ENCODE measurements at places on chromosomes 7 and 10.

GRCh38 chr7:156529956-156530355 lies 110.6 kb upstream of the RNF32 start:
- no peak for DNase-seq

DNA sequence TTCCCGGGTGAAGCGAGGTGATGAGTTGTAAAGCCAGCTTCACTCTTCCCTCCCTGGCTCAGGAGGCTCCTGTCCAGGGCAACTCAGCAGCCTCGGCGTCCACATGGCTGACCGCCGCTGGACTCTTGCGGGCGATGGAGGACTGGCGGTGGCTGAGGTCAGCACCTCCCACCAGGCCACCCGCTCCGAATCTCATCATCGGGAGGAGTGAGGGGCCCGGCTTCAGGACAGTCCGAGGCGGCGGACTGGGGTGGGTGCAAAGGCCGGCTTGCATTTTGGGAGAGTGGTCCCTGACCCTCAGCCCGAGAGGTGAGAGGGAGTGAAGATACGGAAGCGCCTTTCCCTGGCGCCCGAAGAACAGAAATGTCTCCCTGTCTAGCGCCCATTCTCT lies 759 bp downstream of the DNAJB12 start:
- DNase-seq: no peak

GRCh38 chr7:107725138-107725740 lies 18.7 kb upstream of the CBLL1 start:
- peak; percentile 60 for DNase-seq

- no peak for DNase-seq
These were observed 12.4 kb upstream of the SEC24C start for GRCh38 chr10:73731588-73732375.

DNA sequence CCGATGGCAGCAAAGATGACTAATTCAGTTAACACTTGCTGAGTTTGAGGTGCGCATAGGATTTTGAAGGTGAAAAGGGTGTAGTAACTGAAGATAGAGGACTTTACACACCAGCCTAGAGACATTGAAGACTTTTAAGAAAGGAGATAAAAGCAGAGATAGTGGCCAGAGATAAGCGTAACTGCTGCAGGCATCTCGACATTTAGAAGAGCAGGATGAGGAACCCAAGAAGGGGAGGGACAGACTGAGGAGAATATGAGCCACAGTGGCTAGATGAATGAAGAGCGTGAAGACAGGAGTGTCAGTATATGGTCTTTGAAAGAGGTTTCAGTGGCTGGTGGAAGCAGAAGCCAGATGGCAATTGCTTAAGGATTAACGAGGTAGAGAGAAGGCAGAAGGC lies 71.6 kb downstream of the CELF2 start:
- no peak for DNase-seq

DNA sequence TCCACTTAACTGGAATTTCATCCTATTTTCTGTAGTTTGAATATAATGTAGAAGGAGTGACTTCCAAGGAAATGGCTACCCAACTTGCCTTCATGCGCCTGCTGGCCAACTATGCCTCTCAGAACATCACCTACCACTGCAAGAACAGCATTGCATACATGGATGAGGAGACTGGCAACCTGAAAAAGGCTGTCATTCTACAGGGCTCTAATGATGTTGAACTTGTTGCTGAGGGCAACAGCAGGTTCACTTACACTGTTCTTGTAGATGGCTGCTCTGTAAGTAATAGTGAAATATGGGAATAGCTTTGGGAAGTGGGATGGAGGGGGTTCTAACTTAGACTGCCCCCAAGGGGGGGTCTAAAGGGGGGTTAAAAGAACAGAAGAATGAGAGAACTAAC lies 34.5 kb downstream of the COL1A2 start:
- DNase-seq: no peak

- no peak for DNase-seq
These were observed 86.0 kb downstream of the UNCX start for GRCh38 chr7:1318661-1319060.

DNA sequence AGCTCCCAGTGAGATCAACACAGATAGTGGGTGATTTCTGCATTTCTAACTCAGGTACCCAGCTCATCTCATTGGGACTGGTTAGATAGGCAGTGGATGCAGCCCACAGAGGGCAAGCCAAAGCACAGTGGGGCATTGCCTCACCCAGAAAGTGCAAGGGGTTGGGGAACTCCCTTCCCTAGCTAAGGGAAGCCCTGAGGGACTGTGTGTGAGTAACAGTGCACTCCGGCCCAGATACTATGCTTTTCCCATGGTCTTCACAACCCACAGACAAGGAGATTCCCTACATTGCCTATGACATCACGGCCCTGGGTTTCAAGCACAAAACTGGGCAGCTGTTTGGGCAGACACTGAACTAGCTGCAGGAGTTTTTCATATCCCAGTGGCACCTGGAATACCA lies 62.8 kb downstream of the PPP1R3A start:
- no peak for DNase-seq

DNA sequence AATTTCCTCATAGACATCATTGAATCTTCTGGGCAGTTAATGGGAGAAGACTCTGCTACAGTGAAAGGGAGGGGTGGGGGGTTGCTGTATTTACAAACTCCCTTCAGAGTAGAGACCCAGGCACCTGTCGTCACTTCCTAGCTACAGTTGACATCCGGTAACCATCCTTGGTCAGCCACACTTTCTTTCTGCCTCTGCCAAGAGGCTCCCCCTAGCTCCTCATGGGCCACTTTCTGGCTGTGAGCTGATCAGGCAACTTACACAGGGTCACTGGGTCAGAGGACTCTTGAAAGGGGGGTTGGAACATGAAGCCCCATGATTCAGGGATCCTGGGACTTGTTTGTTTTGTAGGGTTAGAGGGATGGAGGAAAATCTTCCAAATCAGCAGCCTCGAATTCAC lies 1.2 kb downstream of the TECPR1 start:
- peak; percentile 68 for DNase-seq

DNA sequence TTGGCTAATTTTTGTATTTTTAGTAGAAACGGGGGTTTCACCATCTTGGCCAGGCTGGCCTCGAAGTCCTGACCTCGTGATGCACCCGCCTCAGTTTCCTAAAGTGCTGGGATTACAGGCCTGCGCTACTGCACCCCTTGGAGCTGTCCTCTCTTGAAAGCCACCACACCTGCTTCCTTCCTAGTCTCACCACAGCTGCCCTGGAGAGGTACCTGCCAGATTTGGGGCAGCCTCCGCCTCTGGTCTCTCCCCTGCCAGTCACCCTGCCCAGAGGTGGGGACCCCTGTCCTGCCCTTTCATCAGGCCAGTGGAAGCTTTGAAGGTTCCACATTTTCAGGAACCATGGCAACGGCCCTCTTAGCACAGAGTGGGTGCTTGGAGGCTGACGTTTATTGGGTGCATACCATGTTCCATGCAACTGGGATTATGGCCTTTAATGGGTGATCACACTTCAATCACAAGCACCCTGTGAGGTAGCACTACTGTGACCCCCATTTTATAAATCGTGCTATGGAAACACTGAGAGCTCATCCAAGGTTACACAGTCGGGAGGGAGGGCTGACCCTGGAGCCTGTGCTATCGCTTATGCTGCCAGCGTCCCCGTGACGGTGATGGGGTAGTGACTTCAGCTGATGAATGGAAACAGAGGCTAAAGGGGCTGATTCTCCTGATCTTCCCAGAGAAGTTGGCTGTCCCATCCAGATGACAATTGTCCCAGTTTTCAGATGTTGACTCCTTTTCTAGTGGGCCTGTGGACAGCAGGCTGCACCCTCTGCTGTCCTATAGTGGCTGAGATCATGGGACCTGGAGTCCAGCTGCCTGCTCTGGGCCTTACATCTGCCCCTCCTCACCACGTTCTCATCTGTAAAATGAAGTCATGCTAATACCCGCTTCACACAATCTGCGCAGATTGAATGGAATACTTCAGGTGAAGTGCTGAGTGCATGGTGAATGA lies 11.5 kb upstream of the FGFR2 start:
- no peak for DNase-seq

GRCh38 chr7:88758381-88759229 lies 895 bp upstream of the ZNF804B start:
- DNase-seq: no peak

- no peak for DNase-seq
These were observed 101.6 kb upstream of the FAM171A1 start for GRCh38 chr10:15472431-15473395.

- no peak for DNase-seq
These were observed 10.7 kb downstream of the IRF5 start for GRCh38 chr7:128948312-128948973.

DNA sequence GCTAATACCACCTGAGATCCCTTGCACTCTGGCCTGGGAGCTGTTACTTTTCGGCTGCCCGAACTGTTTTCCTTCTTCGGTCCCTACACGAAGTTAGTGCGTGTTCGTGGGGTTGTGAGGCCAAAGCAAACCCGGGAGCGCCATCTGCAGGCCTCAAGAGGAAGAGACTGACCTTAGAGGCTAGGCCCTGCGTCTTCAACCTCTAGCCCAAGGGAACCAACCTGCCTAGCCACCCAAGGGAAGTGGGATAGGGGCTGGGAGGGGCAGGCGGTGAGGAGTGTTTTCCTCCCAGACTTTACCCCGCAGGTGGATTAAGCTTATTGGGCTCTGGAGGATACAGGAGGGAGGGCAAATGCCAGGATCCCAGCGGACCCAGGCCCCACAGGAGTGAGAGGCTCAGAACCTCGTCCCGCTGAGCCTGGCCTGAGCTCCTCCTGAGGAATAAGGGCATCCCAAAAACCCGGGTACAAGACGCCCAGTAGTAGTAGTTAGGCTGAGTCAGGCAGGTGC lies 1.7 kb upstream of the PAX2 start:
- DNase-seq: peak; percentile 47

- no peak for DNase-seq
These were observed 42.5 kb downstream of the TACR2 start for GRCh38 chr10:69374242-69374641.

DNA sequence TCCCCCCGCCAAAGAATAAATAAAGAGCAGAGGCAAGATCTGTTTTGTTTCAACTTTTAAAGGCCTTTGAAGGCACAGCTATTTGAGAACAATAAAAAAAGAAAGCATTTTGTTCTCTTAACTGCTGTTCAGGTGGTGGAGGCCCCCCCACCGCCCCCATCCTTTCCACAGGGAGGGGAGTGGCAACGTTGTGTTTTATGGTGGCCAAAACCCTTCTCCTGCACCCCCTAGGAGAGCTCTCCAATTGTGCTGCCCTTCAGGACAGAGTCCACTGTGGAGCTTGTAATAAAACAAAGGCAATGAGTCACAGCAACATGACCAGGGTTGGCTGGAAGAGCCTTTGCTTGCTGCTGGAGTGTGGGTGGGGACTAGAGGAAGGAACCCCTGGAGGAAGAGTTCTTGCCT lies 987.9 kb downstream of the KCNMA1 start:
- no peak for DNase-seq

GRCh38 chr7:130566168-130566897 lies 74.4 kb downstream of the MEST start:
- DNase-seq: no peak

GRCh38 chr7:42972699-42973500 lies 40.7 kb downstream of the MRPL32 start:
- no peak for DNase-seq

- peak; percentile 58 for DNase-seq
These were observed 68.1 kb upstream of the CDK6 start for GRCh38 chr7:92904244-92905131.

GRCh38 chr7:30925913-30926312 lies 14.3 kb downstream of the AQP1 start:
- DNase-seq: no peak

DNA sequence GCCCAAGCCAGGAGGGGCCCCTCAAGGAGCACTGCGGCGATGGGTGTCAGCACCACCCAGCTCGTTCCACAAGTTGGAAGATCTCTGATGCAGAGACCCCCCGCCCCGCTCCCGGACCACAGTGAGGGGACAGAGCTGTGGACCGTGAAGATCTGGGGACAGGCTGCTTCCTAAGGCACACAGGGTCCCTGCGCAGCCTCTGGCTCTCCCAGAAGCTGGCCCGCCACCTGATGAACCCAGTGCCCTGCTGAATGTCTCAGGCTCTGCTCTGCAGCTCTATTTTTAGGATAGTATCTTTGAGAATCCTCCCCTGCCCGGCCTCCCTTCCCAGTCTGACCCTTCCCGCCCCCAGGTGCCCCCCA lies 29.7 kb downstream of the GBX1 start:
- DNase-seq: no peak

DNA sequence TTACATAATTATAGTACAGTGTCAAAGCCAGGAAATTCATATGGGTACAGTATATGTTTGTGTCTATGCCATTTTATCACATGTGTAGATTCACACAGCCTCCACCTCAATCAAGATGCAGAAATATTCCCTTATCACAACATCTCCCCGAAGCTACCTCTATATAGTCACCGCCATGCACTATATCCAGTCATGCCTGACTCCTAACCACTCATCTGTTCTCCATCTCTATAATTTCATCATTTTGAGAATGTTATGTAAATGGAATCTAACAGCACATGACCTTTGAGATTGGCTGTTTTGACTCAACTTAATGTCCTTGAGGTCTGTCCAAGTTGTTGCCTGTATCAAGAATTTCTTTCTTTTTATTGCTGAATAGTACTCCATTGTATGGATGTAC lies 22.3 kb upstream of the SLC25A13 start:
- no peak for DNase-seq

GRCh38 chr7:138838166-138838565 lies 40.2 kb upstream of the ATP6V0A4 start:
- DNase-seq: no peak

DNA sequence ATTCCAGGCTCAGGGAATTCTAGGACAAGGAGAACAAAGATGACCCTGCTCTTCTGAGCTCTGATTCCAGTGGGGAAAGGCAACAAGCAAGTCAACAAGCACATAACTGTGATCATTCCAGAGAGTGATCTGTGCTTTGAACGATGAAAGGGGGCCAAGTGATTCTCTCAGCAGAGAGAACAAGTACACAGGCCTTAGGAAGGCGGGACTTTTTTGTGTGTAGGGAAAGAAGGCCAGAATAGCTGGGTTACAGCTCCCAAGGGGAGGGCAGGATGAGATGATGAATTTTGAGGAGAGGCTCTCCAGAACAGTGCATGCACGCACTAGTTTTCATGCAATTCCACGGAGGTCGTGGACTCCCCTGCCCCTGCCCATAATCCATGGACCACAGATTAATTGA lies 565.2 kb downstream of the SDK1 start:
- DNase-seq: no peak

DNA sequence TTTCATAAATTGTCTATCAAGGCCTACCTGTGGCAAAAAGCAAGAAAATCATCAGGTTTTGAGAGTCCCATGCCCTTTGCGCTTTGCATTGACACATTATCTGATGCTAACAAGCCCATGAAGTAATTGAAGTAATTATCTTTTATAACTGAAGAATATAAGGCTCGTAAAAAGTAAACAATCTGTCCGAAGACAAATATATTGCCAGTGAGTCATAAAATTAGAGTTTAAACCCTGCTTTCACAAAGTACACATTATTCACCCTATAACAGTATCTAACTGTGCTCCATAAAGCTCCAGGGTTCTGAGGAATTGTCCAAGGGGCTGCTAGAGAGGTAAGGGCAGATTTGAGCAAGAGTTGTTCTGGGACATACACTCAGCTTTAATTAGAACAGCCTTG lies 102.3 kb upstream of the PPP1R3A start:
- no peak for DNase-seq

Data from CD4-positive, alpha-beta T cell treated with Interferon alpha-2 for 1 hour (primary cell).